CD4-positive, alpha-beta T cell treated with Interleukin-4 for 1 hour (primary cell): ENCODE measurements at places on chromosomes 5 and 9.

GRCh38 chr9:76219560-76220151 is 174.6 kb downstream of the RFK start:
- no peak for DNase-seq

GRCh38 chr9:109805050-109805449 is 25.1 kb downstream of the PALM2AKAP2 start:
- no peak for DNase-seq

DNA sequence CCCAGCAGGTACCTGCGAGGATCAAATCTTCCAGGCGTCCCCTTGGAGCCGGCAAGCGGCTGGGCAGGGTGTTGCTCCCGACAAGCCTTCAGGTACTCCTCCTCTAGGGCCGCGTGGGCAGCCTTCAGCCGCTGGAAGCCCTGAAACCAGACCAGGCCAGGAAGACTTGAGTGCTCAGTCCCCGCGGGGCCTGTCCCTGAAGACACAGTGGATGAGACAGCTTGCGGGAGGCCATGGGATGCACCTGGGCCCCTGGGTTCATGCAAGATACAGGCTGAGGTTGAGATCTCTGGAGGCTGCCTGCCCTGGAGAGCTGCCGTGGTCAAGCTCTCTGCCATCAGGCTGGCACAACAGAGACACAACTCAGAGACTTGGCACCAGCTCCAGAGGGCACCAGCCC is 25.4 kb downstream of the AKNA start:
- no peak for DNase-seq

DNA sequence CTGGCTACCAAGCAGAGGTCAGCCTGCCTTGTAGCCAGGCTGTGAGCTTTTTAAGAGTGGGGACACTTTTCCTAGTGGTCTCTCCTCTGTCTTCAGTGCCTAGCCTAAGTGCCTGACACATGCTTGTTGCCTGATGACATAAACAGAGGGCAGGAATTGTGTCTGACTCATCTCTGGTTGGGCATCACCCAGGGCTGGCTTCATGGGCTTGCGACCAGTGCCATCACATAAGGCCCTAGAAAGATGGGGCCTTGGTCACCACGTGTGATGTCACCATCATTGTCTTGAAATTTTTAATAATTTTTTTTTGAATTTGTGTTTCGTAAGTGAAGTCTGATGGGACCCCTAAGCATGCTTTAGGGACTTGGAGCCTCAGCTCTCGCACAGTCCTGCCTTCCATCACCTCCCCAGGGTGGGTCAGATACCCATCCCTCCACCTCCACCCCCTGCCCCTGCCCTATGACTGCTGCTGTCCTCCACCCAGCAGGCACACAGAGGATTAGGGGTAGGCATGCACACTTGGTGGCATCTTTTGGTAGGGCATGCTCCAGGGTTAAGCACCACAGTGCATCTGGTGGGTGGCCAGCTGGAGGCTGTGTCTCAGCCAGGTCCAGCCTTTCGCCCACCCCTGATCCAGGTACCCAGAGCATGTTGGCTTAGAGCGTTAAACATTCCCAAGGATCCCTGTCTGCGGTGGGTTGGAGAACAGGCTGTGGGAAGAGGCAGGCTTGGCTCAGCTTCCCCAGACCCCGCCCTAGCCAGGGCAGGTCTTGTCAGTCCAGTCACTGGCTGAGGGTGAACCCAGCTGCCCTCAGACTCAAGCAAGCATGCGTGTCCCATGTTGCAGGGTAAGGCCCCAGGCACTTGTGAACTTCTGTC is 80.1 kb upstream of the SH3PXD2B start:
- DNase-seq = no peak

DNA sequence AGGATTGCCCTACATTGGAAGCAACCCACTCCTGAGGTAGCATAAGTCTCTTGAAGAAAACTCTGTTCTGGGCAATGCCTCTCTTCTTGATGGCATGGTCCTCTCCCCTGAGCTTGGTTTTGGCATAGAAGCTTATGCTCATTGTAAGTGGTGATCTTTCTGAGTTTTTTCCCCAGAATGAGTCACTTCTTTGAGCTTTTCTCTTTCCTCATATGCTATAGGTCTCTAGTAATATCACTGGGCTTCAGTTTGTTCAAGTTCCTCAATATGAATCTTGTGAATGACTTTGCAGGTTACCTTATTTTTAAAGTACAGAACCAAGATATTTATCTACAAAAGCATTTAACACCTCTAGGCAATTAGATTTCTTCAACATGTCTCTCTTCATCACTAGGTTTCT is 76.5 kb upstream of the ATG10 start:
- DNase-seq = no peak

DNA sequence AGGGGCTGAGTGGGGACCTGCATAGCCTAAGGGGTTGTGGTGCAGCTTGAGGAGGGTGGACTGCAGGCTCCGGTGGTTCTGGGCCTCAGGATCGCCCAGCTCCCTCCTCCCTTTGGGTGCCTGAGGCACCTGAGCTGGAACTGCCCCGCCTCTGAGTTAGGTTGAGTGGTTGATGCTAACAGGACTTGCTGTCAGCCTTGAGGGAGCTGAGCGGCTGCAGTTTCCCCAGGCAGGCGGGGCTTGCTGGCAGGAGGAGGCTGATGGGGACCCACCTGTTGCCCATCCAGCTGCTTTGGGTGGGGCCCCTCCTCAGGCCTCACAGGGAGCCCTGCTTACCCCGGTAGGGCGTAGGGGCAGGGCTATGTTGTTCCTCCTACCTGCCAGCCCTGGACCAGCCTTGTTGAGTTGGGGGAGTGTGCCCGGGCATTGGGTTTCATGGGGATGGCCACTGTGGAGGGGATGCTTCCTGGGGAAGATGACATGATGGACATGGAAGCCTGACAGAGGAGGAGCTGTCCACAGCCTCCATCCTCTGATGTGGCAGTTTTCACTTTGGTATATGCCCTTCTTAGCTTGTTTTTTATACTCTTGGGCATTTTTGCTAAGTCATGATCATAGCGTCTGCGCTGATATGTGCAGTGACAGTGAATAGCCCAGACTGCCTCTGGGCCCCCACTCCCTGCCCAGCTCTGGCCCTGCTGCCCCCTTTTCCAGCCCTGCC is 14.3 kb downstream of the WNK2 start:
- no peak for DNase-seq

DNA sequence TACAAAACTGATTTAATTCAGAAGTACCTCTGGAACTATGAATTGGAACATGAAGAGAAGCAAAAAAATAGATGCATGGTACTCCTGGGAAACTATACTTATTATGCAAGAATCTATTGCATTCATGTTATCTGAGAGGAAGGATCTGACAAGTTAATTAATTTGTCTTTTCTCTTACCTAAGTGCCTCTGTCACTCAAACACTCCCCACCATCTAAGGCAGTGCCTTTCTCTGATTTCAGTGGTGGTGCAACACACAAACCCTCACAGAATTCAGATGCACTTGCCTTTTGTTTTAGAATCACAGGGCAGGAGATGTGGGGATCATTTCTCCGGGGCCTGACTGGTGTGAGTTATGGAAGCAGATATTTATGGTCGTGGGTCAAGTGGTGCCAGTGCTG is 52.5 kb upstream of the C9orf72 start:
- DNase-seq = no peak

- DNase-seq = no peak
These were observed 136.3 kb downstream of the MED27 start for GRCh38 chr9:131943351-131943841.

GRCh38 chr5:58887721-58888409 is 305.0 kb downstream of the RAB3C start:
- no peak for DNase-seq

DNA sequence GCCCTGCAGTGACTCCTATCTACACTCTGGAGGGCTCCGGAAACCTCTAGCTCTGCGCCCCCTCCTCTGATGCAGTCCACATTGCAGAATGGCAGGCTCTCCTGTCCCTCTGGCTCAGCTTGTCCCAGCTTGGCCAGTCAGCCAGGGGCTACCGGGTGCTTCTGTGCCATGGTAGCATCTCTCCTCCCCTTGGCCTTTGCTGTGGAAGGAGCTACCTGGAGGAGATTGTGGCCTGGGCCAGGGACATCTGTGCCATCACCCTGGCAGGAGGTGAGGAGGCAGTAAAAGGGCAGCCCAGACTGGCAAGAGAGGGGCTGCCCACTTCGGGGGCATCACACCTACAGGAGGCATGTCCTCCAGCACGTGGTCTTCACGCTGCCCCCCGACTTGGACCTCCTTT is 38.1 kb upstream of the FCN1 start:
- DNase-seq = no peak

DNA sequence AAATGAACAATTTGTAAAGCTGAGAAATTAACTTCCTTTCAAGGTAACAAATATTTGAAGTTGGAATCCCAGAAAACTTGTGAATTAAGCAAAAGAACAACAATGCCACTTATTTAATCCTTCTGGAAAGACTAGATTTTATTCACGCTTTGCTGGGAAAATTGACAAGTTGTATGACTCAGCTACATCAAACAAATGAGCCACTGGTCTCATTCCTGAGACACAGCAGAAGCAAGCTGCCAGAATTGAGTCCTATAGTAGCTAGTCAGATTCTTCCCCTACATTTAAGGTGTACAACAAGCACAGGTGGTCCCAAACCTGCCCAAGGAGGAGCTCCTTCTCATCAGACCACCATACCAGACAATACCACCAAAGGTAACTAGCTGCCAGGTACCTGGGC is 280.7 kb downstream of the SPOCK1 start:
- DNase-seq = no peak
